ENCODE measurements at places on chromosomes 3 and 15.
A peak's percentile ranks its signal among the peaks of the same experiment; 100 is the strongest.

DNA sequence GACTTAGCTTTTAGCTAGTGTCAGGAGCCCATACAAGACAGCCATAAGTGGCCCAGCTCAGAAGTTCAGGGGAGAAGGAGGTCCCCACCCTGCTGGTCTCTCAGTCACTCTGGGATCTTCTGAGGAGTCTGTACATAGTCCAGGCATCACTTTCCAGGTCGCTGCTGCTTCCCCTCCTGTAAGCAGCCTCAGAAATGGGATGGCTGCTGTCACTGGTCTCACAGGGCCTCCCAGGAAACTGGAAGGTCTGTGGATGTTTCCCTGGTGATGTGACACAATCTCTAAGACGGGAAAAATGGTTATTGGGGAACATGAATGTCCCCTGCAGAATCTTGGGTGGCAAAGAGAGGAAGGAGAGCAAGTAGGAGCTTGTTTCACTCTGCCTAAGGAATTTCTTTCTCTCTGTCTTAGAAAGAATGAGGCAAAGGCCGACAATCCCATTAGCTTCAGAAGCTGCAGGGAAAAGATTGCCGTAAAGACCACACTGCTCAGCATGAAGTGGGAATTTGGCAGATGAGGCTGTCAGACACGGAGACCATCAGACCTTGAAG lies 43.2 kb upstream of the TNFAIP8L3 start:
- DNase-seq, result no peak

DNA sequence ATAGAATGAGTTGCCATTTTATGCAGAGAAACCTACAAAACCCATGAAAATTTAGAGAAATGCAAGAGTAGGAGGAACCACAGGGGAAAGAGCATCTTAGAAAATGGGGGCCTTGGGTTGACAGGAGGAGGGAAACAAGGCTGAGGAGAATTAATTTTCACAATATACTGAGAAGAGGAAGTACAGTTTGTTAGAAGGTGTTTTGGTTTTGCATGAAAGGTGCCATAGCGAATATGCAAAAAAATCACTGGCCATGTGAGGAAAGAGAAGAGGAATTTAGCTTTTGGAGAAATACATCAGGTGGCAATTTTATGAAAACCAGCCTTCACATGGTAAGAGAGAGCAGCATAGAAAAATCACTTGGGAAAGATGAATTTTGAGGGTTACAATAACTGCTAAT lies 413.9 kb upstream of the C2CD4B start:
- no peak for DNase-seq

- peak; percentile 95 for DNase-seq
Measured at GRCh38 chr3:119293871-119294695, at the start of gene ARHGAP31. Gene ARHGAP31, plus strand, starts transcription at chr3:119294383. Its CDS starts 522 bp downstream, at chr3:119294905.

GRCh38 chr15:80474224-80475215 lies 70.3 kb downstream of the ARNT2 start:
- no peak for DNase-seq
